Erythroblast (primary cell): ENCODE measurements at places on chromosomes 13 and 19.

- DNase-seq: no peak
Observed at GRCh38 chr19:5131031-5131505, 162.2 kb downstream of the KDM4B start.

DNA sequence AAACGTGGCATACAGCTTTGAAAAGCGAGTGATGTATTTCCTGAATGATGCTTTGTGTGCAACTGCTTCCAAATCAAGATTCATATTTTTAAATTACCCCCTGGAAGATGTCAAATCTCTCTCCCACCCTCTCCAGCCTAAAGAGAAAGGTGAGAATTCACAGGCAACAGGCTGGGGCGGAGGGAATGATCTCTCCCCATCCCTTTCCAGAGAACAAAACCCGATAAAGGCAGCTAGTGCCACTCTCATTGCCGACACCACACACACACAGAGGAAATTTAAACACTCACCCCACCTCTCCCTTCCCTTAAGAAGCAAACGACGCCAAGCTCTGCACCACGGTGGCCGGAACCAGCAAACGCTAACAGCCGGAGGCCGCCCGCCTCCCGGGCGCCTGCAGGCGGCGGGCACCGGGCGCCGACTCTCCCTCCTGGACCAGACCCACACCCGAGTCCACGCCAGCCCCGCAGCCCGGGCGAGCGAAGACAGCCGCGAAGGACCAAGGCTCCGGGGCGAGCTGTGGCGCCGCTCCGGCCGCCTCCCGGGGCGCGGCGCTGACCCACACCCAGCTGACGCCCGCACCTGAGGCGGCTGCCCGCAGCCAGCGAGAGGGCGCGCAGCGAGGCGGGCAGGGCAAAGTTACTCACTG, 477 bp downstream of the LNX2 start:
- peak; percentile 77 for DNase-seq

DNA sequence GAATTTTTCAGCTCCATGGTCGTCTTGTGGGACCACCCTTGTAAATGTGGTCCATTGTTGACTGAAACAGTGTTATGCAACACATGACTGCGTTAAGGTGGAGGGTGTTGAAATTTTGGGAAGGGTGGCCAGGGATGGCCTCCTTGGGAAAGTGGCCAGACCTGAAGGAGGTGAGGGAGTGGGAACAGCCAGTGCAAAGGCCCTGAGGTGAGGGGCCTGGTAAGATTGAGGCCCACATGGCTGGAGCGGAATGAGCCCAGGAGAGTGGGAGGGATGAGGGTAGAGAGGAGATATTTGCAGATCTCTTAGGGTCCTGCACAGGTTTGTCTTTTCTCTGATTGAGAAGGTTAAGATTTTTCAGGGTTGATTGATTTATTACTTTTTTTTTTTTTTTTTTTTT, 18.2 kb downstream of the SIPA1L3 start:
- no peak for DNase-seq

DNA sequence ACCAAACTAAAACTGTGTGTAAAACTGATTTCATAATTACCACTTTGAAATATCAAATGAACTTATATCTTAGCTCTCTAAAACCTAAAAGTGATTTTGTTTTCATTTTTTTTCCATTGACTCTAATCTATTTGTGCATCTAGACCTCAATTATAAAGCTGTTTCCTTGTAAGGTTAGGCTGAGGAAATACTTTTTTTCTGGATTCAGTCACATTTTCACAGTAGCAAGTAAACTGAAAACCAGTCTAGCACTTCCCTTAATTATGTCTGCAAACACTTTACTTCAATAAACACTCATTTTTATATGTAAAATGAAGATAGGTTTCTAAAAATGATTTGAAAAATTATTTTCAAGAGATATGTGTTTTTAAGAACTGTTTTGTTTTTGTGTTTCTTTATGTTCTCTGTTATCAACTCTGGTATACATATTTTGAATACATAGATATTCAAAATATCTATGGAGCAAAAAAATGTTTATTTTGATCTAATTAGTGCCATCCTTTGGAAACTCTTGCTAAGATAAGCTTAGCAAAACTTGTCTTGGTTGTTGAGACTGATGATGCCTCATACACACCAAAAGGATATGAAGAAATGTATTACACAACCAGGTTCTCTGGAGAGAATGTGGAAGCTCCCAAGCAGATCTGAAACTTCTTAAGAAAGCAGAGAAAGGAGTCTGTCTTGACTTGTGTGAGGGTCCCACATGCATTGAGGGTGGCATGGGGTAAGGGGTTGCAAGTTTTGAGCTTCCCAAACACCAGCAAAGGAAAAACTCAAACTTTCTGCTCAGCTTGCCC, 1887.4 kb downstream of the PCDH9 start:
- no peak for DNase-seq

DNA sequence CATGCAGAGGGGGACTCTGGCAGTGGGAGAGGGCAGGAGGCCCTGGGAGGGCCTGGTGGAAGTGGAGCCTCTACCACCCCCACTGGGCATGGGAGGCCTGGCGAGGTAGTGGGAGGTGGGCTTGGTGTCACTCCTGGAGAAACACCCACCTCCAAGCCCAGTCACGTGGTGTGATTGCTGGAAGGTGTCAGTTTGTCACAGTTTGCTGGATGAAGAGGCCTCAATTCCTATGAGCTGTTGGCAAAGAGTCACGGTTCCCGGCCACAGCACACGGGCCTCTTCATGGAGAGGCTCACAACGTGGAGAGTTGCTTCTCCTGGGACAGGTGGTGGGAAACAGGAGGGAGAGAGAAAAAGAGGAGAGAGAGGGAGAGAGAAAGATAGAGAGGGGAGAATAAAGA, 684.1 kb upstream of the ARGLU1 start:
- no peak for DNase-seq

- no peak for DNase-seq
Observed at GRCh38 chr13:105016266-105016665, 1519.2 kb downstream of the EFNB2 start.

- DNase-seq: no peak
Observed at GRCh38 chr13:109773786-109774185, 12.6 kb downstream of the IRS2 start.
